ENCODE measurements at places on chromosomes 7 and 10.

DNA sequence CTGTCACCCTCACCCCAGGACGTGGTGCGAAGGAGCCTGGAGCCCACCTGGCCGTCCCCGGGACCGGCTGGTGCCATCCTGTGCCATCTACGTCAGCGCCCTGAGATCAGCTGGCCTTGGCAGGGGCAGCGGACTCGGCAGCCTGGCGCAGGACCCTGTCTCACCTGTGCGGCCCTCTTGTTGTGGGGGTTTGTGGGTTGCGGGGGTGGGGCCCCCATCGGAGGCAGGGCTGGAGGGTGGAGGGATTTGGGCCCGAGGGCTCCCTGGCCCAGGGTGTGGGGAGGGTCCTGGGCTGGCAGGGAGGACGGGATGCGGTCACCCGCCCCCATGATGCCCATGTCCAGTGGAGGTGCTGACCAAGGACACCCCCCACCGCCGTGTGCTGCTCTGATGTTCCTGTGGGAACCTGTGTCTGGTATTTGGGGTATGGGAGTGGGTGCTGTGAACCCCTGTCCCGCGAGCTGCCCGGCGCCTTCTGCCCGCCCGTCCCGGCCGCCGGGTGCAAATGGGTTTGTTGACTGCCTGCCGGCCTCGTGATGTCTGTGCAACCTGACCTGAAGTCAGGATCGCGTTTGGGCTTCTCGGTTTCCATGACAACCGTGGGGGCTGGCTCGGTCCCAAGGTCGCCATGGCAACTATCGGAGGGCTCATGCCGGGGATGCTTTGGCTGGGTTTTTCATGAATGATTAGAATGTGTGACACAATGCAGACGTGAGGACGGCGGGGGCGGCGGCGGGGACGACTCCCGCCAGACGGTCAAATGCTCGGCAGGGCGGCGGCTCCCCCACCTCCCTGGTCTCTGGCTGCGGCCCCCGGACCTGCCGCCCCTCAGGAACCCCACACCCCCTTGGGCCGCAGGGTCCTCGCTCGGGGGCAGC lies 7.3 kb downstream of the MAFK start:
- peak; percentile 99 for DNase-seq

DNA sequence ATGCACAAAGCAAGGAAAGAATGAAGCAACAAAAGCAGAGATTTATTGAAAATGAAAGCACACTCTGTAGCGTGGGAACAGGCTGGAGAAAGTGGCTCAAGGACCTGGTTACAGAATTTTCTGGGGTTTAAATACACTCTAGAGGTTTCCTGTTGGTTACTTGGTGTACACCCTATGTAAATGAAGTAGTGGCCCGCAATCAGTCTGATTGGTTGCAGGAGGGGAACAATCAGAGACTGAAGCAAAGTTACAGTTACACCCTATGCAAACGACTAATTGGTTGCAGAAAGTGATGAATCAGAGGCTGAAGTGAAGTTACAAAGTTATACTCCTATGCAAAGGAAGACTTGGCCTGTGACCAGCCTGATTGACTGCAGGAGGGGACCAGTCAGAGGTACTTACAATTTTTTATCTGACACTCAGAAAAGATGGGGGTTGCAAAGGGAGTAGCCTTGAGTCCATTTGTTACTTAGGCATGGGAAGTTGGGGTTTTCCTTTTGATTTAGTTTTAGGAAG lies 3.6 kb upstream of the MTPN start:
- DNase-seq = peak; percentile 95

DNA sequence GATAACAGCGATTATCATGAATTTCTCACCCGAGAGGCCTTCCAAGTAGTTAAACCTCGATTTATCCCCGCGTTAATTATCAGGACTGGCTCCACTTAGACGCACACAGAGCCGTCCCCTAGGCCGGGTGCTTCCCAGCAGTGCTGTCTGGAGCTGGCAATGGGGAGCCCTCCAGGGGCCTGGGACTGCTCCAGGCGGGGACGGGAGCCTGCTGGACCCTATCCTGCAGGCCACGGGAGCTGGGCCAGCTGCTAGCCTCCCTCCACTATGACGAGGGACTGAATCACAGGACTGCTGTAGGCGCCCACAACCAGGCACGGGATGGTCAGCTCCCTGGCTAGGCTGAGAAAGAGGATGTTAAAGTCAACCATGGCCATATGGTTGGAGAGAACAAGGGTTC lies 229.1 kb downstream of the ELFN1 start:
- DNase-seq = no peak

DNA sequence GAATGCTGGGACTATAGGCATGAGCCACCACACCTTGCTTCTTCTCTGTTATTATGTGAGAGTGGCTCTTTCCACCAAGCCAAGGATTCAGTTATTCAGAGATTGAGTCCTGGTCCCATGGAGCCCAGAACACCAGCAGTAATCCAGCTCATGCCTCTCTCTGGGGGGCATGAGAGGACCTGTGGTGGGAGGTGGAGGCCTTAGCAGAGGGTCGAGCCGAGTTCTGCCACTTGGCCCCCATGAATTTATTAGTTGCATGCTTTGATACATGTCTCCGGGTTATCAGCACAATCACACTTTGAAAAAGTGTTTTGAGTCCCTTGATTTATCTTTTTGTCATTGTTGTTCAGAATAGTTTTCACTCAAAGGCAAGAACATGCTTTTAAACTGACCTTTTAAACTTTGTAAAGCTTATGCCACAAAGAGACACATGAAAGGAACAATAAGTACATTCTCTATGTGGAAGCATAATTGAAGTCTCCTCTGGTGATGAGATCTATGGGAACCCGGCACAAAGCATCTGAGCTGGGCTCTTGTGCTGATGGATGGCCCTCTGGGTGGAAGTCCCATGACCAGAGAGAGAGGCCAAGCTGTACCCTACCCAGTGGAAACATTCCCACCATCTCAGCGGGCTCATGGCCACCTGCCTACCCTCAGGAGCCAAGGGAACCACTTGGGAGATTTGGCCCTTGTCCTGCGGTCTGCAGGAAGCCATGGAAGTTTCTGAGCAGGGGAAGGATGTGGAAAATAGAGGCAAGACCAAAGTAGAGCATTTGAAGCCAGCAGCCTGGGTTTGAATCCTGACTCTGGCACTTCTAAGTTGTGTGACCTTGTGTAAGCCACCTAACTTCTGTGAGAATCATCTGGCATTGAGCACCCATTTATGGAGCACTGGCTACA lies 53.9 kb downstream of the MINDY4 start:
- no peak for DNase-seq

GRCh38 chr10:22110761-22111160 lies 107.1 kb downstream of the EBLN1 start:
- DNase-seq = no peak

GRCh38 chr10:30701451-30702173 lies 72.1 kb upstream of the LYZL2 start:
- DNase-seq = peak; percentile 23

DNA sequence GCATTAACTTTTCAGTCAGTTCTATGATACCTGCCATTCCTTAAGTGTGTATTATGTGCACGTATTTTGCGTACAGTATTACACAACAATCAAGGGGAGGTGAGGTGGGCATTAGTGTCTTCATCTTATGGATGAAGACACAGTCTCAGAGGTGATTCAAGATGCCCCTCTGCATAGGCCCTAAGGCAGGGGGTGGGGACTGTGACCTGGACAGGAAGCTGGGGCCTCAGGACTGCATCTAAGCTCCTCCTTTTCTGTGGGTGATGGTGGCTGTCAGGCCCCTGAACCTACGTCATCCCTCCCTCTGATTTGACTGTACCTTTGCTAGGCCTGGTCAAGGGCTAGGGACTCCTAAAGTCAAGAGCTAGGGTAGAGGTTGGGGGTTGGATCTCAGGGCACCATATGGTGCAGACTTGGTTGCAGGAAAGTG lies 38.9 kb downstream of the HK1 start:
- no peak for DNase-seq
